ENCODE measurements at places on chromosomes 5 and 9.
A peak's percentile ranks its signal among the peaks of the same experiment; 100 is the strongest.

DNA sequence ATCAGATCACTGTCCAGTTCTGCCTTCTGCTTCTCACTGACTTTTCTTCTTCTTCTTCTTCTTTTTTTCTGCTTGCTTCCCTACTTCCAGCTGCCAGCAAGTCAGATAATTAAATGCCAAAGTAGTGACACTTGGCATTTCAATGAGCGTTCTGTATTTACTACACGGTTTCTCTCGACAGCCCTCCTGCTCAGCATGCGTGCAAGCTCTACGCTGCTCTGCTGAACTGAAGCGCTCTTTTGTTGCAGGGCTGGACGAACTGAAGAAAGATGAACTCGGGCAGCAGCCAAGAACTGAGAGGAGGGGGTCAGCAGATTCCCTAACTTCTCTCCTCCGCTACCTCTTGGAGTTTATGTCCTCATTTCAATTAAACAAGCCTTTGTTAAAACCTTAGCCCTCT lies 319.1 kb downstream of the GLIS3 start:
- DNase-seq, result no peak

GRCh38 chr5:141958113-141958512 lies at the start of gene PCDH12:
Gene PCDH12 (minus strand): TSS chr5:141958202. CDS start chr5:141957851, 351 bp downstream.
- peak; percentile 67 for DNase-seq

- no peak for DNase-seq
Observed at GRCh38 chr5:16864631-16865131, 71.4 kb downstream of the MYO10 start.

- no peak for DNase-seq
Observed at GRCh38 chr5:54717870-54718269, 200.3 kb downstream of the SNX18 start.

- no peak for DNase-seq
Observed at GRCh38 chr5:44619875-44620610, 188.7 kb upstream of the MRPS30 start.

DNA sequence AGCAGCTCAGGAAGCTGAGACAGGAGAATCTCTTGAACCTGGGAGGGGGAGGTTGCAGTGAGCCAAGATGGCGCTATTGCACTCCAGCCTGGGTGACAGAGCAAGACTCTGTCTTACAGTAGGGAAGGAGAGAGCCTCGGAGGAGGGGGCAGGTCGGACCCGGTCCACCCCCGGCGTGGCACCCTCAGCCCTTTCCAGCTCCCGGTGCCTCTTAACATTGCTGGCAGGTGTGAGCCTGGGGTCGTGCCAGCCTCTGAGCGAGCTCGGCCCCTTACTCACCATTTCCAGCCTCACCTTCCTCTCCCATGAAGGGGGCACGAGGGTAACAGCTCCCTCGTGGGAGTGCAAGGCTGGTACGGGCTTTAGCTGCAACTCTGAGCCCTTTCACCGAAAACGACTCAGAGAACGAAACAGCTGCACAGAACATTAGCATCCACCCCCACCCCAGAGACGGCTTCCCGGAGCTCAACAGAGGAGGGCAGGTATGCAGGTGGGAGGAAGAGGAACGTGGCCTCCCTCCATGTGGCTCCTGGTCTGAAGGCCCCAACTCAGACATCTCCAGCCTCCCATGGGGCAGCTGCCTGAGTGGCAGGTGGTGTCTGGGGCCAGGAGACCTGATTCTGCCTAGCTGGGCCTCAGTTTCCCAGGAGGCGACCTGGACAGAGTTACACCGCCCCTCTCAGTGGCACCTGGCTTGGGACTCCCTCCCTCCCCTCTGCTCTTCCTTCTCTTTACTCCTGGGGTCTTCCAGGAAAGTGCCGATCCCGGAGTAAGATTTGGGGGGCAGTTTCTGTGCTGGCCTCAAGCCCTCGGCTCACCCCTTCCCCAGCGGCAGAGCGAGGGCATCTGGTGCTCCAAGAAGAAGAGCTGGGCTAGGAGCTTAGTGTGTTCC lies 28.5 kb upstream of the ABO start:
- DNase-seq, result no peak

- no peak for DNase-seq
Observed at GRCh38 chr5:8766448-8766847, 779.4 kb downstream of the SEMA5A start.

DNA sequence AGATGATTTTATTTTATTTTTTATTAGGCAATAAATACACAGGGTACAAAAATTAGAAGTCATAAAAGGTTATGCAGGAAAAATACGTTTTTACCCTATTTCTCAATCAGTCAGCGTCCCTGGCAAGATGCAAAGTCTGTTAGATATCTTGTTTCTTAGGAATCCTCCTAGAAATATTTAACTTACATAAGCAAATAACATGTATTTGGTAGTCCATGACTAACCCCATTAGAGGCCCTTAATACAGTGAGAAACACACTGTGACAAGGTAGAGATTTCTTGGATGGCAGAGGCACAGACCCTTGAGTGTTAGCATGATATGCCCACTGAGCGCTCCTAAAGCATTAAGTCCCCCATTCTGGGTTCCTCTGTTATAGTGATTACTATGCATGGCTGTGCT lies 121.2 kb upstream of the ADAMTSL1 start:
- DNase-seq, result no peak

DNA sequence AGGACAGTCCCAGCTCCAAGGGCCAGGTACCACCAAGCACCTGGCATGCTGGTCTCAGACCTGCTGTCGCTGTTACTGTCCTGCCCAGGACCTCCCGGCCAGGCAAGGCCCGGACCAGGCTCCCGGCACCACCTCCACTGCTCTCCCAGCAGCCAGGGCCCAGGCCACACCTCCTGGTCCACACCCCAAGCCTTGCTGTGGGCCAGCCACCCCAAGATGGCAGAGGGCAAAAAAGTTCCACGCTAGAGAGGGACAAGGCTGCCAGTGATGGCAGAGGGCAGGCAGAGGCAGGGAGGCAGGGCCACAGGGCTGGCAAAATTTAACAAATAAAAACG lies 1.1 kb downstream of the DNLZ start:
- no peak for DNase-seq

GRCh38 chr5:36680066-36680465 lies 73.7 kb downstream of the SLC1A3 start:
- DNase-seq, result no peak
